CD14-positive monocyte (primary cell): ENCODE measurements at places on chromosomes 6 and 20.

- no peak for DNase-seq
Measured at GRCh38 chr6:156163311-156163710, 613.9 kb upstream of the ARID1B start.

DNA sequence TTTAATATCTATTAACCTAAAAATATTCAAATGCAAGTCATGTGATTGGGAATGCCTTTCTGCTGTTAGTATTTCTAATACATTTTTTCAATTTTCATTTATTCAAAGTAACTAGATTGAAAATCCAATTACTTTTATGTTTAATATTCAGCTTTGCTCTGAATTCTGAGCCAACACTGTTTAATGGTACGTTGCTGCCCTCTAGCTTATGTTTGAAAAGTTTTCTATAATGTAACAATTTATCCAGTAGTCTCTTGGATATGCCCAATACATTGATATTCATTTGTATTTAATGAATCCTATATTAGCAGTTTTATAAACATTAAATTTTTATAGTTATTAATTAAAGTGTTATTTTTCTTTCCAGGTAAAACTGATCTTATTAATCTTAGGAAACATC is 47.4 kb downstream of the LGSN start:
- no peak for DNase-seq

GRCh38 chr20:25576783-25577530 is 8.4 kb downstream of the NINL start:
- DNase-seq = no peak

DNA sequence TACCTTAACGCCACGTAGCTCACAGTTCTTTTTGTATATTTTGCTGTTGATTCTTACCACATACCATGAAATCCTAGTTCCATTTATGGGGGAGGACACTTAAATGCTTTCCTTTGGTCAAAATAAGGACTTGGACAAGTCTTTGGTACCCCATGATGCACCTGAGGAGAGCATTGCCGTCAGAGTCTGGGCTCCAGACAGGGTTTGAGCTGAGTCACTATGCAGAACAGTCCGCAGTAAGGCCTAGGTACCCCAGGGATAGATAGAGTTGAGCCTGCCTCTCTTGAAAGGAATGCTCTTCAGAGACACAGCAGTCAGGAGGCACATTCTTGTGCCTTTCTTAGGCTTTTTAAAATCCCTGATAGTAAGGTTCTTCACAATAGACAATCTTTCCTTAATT is 6.0 kb downstream of the PARD6B start:
- no peak for DNase-seq

- no peak for DNase-seq
Measured at GRCh38 chr6:25596928-25597818, 54.8 kb upstream of the SCGN start.
